Activated CD4-positive, alpha-beta T cell treated with anti-CD3 and anti-CD28 coated beads for 1 hour (primary cell): ENCODE measurements at places on chromosomes 16 and 17.

- no peak for DNase-seq
These were observed 32.1 kb downstream of the NDE1 start for GRCh38 chr16:15682105-15682570.

GRCh38 chr17:49924116-49924515, 44.9 kb upstream of the DLX4 start:
- no peak for DNase-seq

GRCh38 chr16:87555647-87556046, 46.7 kb upstream of the JPH3 start:
- no peak for DNase-seq

- DNase-seq, result peak; percentile 98
These were observed at the start of gene SMARCD2 for GRCh38 chr17:63842540-63843386. TSS of gene SMARCD2 (minus strand) at chr17:63842685. CDS start at chr17:63842674, 11 bp downstream.

DNA sequence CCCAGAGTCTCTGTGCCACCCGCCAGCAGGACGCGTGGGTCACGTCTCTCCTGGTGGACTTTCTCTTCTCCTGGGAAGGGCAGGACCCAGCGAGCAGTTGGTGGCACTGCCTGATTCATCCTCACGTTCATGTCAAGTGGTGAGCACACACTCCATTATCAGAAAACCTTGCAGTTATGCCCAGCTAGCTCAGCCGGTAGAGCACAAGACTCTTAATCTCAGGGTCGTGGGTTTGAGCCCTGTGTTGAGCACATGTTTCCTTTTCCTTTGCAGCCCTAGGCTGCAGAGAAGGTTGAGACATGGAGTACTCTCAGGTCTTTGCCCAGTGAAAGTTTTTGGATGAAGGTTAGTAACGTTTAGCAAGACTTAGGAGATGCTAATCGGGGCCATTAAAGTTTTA, 8.0 kb downstream of the OR1F1 start:
- no peak for DNase-seq

DNA sequence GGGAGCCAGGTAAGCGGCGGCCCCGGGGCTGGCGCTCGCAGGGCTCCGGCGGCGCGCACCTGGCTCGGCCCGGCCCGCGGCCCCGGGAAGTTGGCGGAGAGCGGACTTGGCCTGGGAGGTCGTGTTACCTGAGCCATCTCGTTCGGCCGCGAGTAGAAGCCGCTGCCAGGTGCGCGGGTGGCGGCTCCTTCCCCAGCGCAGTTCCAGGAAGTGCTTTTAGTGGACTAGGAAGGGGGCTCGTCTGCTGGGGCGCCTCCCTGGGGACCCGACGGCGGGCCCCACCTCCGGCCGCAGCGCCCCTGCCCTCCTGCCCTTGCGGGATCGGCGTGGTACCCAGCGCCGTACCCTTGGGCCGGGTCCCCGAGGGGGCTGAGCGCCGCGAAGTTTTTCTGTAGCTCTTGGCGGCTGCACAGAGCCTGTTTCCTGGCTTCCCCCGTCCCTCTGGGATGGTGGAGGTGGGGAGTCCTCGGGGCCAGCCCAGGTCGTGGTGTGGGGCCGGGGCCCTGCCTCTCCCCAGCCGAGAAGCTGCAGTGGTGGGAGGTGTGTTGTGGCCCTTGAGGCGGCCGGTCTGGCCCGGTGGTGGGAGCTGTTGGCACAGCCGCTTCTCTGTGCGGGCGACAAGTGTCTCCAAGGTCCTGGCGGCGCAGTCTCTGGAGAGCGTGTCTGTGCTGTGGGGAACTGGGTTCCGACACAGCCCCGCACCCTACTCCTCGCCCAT, 96.9 kb downstream of the RAB11FIP4 start:
- no peak for DNase-seq

DNA sequence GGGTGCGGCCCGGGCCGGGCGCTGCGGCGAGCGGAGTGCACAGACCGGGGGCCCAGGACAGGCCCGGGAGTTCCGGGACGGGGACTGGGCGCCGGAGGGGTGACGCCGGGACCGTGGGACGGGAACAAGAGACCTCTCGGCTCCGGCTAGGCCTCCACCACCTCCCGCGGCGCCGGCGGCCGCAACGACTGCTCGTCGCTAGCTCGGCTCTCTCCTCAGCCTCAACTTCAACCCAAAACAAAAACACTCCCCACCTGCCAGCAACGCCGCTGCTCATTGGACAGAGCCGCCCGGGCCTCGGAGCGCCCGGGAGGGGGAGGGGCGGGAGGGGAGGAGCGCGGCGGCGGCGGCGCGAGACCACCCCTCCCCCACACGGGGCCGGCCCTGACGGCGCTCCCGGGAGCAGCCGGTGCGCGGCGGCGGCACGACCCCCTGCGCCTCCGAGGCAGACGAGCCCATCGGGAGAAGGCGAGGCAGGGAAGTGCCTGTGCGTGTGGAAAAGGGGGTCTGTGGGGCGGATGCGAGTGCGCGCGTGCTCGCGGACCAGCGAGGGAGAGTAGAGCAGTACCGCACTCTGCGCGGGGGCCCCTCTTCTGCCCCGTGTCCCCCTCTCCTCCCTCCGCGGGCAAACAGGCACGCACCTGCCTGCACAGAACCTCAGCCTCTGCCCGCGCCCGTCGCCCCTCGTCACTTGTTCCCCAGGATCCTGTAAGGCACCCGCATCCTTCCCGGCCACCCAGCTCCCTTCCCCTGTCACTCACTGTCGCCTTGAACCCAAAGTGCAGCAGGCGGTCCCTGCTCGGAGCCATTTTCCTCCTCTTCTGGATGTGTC, at the start of gene FBXL20:
TSS of gene FBXL20 (minus strand) at position 215 of the 832 bp plus-strand sequence. CDS start 224 bp downstream, outside the sequence.
- peak; percentile 89 for DNase-seq

GRCh38 chr17:57482657-57483056, 226.3 kb downstream of the MSI2 start:
- DNase-seq, result no peak

- no peak for DNase-seq
These were observed 69.5 kb upstream of the PIRT start for GRCh38 chr17:10907370-10907769.

DNA sequence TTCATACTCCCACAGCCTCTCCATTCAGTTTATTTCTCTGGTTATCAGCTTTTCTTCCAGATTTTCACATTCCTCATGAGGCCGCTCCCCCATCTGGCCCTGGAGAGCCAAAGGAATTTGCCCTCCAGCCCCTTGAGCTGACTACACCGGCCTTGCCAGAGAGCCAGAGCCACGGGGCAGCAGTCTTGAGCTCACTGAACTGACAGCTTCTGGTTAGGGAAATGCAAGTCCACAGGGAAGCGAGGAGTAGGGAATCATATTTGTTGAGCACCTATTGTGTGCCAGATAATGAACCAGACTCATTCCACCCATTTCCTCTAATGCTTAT, 102.4 kb downstream of the ABCC12 start:
- DNase-seq, result no peak

- no peak for DNase-seq
These were observed 5.8 kb upstream of the RARA start for GRCh38 chr17:40303009-40303657.

GRCh38 chr17:13952009-13952750, 117.1 kb upstream of the COX10 start:
- DNase-seq, result no peak

GRCh38 chr17:17859909-17860765, 23.4 kb upstream of the SREBF1 start:
- peak; percentile 62 for DNase-seq

GRCh38 chr17:71501711-71502110, 619.1 kb upstream of the SOX9 start:
- no peak for DNase-seq

GRCh38 chr16:58040496-58040846, 14.9 kb downstream of the MMP15 start:
- no peak for DNase-seq

- no peak for DNase-seq
These were observed at the start of gene DERL2 for GRCh38 chr17:5485270-5486205. TSS of gene DERL2 (minus strand) at chr17:5486178. CDS start at chr17:5486161, 17 bp downstream.

DNA sequence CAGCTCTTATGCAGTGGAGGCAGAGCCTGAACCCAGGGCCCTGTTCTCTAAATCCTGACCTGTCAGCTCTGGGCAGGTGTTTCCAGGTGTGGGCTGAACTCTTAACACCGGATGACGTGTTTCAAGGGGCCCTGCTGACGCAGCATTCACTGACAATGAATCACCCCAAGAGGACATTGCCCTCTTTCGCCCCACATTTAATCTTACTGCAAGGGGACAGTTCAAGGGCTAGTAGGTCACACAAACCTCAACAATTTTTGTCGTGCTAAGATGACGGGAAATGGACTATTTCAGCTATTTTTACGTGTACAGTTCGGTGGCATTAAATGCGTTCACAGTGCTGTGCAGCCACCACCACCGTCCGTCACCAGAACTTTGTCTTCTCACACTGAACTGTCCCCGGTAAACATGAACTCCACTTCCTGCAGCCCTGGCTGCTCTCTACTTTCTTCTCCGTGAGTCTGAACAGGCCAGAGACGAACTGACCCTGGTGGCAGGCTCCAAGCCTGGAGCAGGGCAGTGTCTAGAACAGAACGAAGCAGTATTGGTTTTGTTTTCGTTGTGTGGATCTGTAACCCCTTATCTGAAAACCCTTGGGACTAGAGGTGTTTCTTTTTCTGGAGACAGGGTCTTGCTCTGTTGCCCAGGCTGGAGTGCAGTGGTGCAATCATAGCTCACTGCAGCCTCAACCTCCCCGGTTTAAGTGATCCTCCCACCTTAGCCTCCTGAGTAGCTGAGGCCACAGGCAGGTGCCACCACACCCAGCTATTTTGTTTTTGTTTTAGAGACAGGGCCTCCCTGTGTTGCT, 88.4 kb upstream of the CIBAR2 start:
- DNase-seq, result no peak

- DNase-seq, result no peak
These were observed 702 bp downstream of the NUDT21 start for GRCh38 chr16:56450275-56450985.

DNA sequence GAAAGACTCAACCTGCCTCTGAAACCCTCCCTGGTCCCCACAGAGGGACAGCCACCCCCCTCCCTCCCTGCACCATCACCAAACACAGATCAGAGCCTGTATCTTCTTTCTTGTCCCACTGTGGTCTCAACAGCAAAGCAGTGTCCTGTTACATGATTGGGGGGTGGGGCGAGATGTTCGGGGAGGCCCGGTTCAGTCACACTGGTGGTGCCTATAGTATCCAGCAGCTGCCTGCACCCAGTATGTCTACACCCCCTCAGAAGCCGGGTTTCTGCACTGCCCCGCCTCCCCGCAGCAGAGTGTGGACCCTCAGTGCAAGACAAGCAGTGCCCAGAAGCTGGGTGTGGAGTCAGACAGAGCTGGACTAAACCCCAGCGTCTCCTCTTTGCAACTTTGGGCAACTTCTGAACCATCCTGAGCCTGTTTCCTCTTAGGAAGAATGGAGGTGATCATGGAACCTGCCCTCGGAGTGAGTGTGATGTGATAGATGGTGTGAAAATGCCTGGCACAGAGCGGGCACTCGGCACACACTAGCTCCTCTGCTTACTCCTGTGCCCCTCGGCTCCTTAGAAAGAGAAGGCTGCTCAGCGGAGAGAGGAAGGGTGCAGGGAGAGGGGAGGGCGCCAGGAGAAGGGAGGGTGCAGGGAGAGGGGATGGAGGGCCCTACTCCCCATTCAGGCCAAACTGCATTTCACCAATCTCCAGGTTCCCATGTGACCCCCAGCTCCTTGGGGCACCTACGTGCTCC, 84.0 kb upstream of the TNRC6C start:
- DNase-seq, result no peak

GRCh38 chr17:63361182-63361581, 84.9 kb downstream of the CYB561 start:
- no peak for DNase-seq

- no peak for DNase-seq
These were observed 7.7 kb downstream of the CEP20 start for GRCh38 chr16:15880434-15881308.

DNA sequence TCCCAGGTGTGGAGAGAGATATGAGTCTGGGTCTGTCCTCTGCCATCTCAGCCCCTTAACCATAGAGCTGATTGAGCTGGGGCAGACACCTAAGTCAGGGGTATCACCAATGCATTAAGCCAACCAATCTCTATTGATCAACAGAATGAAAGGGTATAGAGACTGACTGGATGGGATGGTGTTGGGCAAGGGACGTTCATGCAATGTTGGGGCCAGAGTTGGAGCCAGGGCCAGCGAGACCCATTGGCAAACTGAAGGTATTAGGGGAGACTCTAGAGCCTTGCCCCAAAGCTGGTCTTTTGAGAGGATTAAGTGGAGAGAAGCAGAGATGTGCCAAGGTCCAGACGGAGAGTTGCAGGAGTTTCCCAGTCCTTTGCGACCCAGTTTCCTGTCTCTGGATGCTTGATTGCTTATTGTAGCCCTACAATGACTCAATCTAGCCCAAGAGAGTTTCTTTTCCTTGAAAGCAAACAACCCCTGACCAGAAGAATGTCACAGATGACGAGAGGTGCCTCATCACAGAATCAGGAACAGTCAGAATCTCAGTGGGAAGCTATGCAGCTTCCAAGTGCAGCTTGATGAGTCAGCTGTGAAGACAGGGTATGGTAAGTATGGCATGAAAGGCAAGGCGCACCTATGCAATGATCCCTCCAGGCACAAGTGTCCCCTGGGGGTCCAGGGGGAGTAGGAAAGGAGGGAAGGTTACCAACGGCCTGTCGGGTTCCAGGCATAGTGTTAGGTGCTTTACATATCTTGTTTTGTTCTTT, 137.2 kb downstream of the UTP18 start:
- DNase-seq, result no peak

GRCh38 chr17:75064867-75065561, 18.0 kb downstream of the KCTD2 start:
- no peak for DNase-seq

DNA sequence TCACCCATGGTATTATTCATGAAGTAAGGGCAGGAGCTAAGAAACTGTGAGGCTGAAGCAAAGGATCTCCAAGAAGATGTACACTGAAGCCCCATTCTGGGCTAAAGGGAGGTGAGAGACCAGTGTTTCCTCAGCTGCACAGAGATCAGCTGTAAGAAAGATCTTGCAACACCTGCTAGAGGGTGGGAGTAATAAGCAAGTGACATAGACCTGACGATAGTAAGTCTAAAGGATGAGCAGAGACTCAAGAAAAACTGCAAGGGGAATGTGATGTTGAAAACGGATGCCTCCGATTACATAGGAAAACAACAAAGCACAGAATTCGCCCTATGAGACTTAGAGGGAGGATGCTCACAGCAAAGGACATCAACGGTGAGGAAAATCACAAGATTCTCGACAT, at the start of gene OR4D2:
TSS of gene OR4D2 (plus strand) at position 301 of the 400 bp plus-strand sequence. CDS start 2,674 bp downstream, outside the sequence.
- DNase-seq, result no peak

DNA sequence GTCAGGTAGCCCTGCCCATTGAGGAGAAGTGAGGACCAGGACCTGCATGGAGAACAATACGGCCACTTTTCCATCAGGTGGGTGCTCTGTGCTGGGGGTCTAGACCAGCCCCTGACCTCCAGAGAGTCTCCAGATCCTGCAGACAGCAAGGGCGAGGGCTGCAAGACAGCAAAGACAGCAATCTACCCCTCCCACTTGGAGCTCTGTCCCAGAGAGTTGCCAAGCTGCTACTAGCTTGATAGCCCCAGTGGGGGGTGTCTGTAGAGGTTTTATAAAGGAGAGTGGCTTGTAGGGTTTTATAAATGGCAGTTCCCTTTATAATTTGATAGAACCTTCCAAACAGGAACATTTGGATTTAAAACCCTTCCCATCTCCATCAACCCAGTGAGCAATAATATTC, 16.7 kb upstream of the SLFN11 start:
- no peak for DNase-seq

GRCh38 chr17:44084131-44084538, 13.6 kb downstream of the G6PC3 start:
- no peak for DNase-seq

GRCh38 chr17:15233022-15233805, 31.9 kb downstream of the PMP22 start:
- no peak for DNase-seq
